ENCODE measurements at places on chromosomes 2 and 18.
A peak's percentile ranks its signal among the peaks of the same experiment; 100 is the strongest.

DNA sequence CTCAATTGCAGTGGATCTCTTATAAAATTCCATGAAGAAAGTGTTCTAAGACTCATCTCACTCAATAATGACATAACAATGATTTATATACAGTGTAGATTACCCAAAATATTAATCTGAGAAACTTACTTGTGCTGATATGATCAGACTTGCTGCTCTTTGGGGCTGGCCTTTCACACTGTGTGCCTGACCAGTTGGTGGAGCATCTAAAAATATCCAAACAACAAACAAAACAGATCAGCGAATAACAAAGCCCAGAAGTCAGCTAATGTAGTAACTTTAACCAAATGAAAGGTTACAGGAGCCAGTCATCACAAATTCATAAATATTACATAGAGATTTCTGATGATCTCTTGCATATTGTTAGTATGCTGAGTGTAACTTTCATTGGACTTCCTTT is 1466.8 kb upstream of the NXPH2 start:
- DNase-seq = no peak

DNA sequence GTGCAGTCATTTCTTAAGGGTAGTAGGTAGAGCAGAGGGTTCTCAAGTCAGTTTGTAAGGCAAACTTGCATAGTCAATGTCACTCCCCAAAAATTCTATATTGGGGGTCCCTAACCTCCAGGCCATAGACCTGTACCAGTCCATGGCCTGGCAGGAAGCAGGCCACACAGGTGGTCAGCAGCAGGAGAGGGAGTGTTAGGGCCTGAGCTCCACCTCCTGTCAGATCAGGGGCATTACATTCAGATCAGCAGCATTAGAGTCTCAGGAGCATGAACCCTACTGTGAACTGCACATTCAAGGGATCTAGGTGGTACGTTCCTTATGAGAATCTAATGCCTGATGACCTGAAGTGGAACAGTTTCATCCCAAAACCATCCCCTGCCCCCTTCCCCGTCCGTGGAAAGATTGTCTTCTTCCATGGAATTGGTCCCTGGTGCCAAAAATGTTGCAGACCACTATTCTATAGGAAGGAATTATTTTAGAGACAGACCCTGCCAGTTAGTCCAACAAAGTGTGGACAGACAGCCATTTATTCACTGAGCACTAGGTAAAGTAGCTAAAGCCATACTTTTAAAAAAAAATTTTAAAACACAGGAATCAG is 6.7 kb downstream of the COA5 start:
- no peak for DNase-seq

GRCh38 chr2:208556983-208557484 is 150.4 kb downstream of the PTH2R start:
- DNase-seq = no peak

DNA sequence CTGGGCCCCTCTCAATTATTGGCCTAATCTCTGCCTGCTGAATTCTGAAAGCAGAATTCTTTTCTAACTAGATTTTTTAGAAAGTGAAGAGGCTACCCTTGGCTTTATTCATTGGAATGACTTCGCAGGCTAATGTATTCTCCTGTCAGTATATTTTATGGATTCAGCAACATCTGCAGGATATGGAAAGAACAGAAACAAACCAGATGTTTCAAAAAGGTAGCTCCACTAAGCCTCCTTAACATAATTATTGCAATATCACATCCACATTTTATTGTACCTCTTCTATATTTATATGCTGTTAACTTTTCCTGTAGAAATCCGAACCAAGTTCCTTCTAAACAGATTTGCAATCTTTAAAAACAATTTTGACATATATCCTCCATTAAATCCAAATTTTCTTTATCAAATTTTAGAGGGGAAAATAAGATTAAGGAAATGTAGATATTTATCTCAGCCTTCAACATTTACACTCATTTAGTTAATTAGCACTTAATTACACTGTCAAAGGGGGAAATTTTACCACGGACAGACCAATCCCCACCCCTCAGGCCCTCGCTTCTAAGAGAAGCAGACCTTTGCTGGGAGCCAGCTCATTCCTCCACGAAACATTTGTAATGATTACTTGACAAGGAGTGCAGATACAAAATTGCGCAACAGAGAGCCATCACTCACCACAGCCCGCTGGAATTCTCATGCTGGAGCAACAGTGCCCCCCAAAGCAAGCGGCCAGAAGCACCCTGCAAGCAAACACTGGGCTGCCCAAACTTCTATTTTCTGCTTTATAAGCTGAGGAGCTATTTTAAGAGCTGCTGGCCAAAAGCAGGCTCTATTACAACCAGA is 253.4 kb downstream of the ETAA1 start:
- DNase-seq = peak; percentile 89

DNA sequence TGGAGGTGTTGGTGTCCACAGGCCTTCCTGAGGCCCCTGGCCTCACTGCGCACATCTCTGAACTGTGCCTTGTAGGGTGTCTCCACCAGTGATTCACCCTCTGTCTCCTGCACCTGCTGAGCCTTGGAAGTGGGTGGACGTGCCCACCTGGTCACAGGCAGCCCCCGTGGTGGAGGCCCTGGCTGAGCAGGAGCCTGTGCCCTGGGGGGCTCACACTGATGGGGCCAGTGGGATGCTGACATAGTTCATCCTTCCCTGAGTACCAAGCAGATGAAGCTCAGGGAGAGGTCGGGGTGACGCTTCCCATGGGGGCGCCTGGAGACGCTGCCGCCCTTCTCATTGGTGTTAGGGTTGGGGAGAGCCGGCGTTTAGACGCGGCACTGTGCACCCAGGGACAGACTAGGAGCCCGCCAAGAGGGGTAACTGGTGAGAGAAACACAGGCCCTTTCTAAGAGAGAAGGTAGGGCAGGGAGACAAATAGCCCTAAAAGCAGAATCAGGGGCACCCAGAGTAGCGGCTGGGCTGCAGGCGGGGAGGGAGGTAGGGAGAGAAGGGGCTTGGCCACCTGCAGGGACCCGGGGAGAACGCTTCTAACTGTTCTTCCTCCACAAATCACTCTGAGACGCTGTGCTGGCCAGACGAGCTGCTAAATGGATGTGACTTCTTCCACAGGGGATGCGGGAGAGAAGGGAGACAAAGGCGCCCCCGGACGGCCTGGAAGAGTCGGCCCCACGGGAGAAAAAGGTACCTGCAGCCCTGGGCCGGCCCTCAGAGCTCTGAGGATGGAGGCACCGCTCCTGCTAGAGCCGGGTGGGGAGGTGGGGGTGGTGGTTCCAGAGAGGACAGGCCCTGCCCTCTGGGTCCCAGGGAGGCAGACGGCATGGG is 18.0 kb downstream of the COLEC11 start:
- no peak for DNase-seq

All from adrenal gland (tissue), 19 donors.